Colonic mucosa (tissue), 4 donors: ENCODE measurements at places on chromosomes 3 and 15. TPM values are rescaled to one million over a fixed set of nuclear protein-coding genes. Genes with fewer than 3 reads are reported as not detected.

DNA sequence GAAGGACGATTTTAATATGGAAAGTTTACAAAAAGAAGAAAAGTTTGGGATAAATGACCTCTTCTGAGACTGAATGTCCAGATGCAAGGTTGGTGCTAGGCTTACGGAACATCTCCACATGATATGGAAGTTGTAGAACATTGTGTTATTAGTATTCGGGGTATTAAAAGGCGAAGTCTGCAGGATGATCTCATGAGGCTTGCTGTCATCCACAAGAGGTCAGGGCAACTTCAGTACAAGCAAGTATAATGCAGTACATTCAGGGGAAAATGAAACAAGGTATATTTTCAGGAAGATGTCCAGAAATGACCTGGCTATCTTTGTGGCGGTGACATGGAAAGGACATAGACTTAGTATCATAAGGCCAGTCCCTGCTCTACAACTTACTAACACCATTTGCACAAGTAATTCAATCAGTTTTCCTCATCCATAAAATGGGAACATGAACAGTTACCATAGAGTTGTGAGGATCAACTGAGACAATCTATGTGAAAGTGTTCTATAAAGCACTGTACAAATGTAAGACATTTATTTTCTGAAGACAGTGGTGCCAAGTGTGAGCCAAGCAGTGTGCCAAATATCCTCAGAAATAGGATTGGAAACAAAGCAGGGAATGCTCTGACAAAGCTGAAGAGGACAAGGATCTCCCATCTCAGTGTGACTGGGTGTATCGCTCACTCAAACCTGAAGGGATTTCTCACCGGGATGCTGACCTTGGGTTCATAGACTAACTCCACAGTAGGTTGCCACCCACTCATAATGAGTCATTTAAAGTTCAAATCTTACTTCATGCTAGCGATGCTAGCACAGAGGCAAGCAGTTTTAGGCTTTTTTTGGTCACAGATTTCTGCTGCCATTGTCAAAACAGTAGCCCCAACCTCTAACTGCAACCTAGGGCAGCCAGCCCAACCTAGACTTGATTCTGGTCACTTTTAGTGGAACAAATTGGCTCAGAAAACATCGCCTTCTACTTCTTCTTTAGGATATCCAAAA, 118.3 kb downstream of the TIGIT start:
- no peak for DNase-seq

DNA sequence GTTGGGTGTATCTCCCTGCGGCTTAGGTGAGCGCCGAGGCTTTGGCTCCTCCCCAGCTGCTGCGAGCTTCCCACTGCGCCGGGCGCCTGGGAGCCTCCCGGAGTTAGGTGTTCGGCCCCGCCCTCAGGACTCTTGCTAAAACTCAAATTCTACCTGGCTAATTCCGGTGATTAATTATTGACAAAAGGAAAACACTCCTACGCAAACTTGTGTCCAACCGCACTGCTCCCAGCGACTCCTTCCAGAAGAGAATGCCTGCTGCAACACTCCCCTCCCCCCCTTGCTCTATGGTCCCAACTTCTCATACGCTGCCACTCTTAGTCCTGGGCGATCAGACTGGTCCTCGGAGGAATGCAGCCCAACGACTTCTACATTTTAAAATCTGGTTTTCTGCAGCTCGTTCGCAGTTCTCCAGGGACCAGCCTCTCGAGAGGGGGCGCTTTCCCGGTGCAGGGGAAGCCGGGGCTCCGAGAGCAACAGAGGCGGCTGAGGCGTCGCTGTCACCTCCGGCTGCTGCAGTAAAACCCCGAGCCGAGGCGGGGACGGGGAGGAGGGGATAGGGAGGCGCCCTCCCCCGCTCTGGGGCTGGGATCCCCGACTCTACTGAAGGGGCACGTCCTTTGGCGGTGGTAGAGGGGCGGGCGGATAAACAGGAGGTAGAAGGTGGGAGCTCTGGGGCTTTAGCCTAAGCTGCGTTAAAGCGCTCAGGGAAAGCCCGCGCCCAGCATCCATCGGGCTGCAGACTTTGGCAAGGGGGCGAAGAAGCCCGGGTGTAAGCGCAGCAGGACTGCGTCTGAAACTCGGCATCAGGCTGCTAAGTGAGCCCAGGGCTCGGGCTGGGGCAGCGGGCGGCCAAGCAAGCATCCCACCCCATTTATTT, at the start of gene SPTSSB:
SPTSSB (minus strand) TSS at position 77 of the 880 bp plus-strand sequence. CDS start 25,194 bp downstream, outside the sequence.
- peak; percentile 43 for DNase-seq

GRCh38 chr3:62622553-62623174, 249.3 kb upstream of the FEZF2 start:
- DNase-seq = peak; percentile 18

- DNase-seq = no peak
Measured at GRCh38 chr15:82986442-82986780, 401 bp downstream of the RAMAC start.

DNA sequence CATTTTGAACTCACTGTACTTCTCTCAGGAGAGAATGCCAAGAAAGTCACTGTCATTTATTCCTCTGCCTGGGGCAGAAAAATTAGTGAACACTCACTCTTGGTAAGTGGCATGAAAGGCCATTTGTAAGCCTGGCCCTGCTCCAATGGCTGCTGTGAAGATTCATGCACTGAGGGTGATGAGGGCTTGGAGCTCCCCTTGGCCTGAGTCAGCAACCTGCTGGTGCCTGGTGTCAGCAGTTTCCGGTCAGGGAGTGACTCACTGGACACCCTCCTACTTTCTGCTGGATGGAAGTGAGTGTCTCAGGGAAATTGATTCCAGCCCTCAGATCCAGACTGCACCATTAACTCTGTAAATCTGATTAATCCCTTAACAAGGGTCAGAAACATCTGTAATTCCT, 37.6 kb downstream of the TRA2B start:
- DNase-seq = no peak

DNA sequence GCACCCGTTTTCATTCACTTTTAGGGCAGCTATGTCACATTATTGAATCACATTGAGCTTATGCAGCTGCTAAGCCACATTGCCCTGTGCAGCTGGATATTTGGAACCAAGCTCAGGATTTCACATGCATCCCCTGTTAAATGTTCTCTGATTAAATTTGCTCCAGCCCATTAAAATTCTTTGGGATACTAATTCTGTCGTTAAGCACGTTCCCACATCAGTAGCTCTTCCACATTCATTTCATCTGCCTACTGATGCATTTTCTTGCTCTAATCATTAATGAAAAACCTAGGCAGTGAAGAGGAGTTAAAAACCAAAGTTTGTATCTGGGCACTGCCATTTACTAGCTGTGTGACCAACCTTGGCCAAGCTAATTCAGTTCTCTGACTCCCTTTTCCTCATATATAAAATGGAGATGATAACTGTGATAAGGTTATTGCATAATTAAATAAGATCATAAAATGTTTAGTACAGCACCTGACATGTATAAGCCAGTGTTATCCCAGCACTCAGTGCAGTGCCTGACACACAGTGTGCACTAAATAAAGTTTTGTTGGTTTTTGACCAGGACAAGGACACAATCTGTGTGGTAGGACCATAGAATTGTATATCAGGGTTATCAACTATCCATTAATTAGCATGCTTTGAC, 222.2 kb upstream of the ATP11B start:
- DNase-seq = no peak

- DNase-seq = no peak
Measured at GRCh38 chr3:169280010-169280585, 383.4 kb downstream of the MECOM start.

- DNase-seq = no peak
Measured at GRCh38 chr3:115713284-115713683, 90.0 kb downstream of the GAP43 start.

DNA sequence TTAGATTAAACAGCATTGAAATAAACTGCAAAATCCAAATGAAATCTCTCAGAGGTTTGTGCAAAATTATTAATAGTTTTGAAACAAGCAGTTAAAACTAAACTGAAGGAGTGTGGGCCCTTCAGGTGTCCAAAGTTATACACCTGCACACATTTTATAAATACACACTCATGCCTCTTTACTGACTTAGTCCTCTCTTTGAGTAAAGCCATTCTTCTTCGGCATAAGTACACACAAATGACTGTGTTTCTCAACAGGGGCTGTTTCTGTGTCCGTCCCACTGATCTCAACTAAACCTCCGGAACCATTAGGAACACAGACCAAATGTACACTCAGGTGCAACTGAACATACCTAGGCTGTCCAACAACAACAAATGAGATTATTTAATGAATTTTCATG, 18.8 kb downstream of the MECOM start:
- no peak for DNase-seq

DNA sequence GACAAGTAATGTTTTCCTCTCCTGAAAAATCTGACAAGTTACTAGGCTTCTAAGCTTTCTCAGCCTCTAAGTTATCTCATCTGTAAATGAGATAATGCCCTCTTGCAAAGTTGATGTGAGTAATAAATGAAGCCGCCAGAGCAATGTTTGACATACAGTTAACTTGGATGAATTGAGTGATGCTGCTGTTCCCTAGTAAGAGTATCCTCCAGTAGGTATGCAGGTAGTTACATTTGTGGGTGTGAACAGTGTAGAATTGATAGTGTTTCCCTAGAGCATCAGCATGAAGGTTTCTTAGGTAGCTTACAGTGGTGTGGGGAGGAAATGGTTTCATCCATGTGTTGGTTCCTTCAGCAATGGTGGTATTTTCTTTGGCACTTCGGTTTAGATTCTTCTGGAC, 3.4 kb downstream of the ATP2C1 start:
- no peak for DNase-seq

DNA sequence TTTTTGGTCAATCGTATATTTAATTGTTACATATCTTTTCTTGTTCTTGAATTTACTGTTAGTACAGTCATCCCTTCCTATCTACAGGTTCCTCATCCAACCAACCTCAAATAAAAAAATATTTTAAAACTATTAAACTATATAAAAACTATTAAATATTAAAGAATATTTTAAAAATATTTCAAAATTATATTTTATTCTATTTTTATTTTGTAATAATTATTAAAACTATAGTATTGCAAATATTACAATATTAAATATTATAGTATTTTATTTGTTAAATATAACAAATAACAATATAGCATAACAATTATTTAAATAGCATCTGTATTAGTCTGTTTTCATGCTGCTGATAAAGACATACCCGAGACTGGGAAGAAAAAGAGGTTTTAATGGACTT, 357.9 kb upstream of the GOLIM4 start:
- no peak for DNase-seq

DNA sequence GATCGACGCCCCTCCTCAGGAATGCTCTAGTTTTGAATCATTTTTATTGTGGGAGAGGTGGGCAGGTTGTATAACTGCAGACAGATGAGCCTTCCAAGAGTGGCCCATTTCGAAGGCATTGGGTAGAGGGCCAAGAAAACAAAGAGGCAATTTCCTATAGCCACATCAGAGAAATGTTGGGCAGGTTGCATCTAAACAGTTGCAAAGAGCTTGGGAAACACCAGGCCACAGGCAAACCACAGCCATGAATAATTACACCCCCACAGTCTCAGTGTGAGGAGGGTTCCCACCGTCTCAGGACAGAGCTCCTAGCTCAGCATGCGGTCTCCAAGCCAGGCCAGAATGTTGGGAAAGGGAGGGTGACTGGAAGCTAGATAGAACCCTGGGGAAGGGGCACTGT, 257.3 kb downstream of the ABHD5 start:
- no peak for DNase-seq

DNA sequence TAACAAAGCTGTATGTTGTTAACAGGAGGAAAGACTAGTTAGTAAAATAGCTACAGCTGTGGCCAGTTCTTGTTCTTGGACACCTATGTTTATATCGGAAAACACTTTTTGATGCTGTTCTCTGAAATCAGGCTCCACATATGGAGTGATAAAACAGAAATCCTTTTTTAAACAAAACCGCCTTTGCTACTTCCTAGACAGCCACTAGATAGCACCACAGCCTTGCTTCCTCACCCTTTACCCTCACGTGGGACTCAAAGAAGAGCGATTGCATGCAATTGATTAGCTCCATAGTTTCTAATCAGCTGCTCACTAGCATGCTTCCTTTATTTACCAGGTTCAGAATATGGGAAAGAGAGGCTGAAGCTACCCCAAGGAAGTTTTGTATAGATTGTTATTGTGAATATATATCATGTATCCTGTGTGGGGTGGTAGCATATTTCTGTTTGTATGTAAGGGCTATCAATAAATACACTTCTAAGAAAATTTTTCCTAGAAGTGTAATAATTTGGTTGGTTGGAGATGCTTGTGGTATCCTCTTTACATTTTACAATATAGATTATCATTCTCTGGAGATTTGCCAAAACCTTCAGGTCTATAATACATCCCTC, 4.3 kb upstream of the MTFMT start:
- peak; percentile 53 for DNase-seq

GRCh38 chr15:39645138-39645975, 64.5 kb downstream of the THBS1 start:
- no peak for DNase-seq

DNA sequence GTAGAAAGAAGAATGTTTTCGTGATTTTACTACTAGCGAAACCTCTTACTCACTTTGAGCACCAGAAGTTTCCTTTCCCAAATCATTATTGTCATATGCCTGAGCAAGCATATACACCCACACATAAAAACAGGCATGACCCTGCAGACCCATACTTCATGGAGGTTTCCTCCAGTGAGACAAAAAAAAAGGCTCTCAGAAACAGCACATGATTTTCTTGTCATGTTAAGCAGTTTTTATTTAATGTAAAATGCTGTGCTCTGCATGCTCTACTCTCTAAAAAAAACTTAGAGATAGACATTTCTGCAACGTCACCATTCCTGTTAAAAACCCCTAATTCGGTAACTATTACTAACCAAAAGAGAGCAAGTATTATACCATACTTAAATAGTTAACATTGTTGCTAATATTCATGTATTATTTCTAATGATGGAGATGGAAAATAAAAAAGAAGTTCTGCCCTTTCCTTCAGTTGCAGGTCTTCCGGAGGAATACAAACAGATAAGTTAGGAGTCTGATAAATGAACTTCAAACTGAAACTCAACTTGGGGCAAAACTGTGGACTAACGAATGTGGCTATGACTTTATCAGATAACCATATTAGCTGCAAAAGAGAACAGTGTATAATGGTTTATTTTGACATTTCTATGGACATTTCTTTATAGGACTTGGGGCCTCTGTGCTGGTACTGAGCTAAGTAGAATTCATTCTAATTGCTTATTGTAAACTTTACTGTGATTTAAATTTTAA, 15.9 kb downstream of the CD200R1 start:
- DNase-seq = no peak

DNA sequence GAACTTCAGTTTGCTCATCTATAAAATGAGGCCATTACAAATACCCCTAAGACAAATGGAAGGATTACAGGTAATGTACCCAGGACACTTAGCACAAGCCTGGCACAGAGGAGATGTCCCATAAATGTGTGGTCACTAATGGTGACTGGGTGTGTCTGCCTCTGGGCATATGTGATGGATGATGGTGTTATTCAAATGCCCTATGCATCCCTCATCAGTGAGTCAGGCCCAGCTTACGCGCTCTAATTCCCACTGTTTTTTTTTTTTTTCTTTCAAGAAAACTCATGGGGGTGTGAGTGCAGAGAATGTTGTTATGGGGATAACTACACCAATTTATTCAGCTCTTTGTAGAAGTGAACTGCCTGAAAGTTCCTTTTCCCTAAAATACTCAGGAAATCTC, 23.6 kb upstream of the KIF23 start:
- no peak for DNase-seq

EPHA3 gene
- 2.4 TPM for total RNA-seq

ZNF80 gene
- not detected for total RNA-seq

AHSG gene
- total RNA-seq = 1.9 TPM

SEMA6D gene
- total RNA-seq = 34.7 TPM

APOD gene
- total RNA-seq = 13.1 TPM

LSG1 gene
- 19.0 TPM for total RNA-seq

XIRP1 gene
- not detected for total RNA-seq

ITIH1 gene
- total RNA-seq = not detected

HIGD2B gene
- not detected for total RNA-seq

GP5 gene
- not detected for total RNA-seq

AGBL1 gene
- 0.24 TPM for total RNA-seq

AQP9 gene
- not detected for total RNA-seq
